Suppressor macrophage treated with lipopolysaccharide for 1 hour (primary cell): ENCODE measurements at places on chromosomes 2 and 18.

GRCh38 chr18:67001052-67001451, 397.2 kb upstream of the CDH19 start:
- DNase-seq: no peak

GRCh38 chr2:178404368-178404767, 46.6 kb downstream of the PRKRA start:
- DNase-seq: peak; percentile 50

DNA sequence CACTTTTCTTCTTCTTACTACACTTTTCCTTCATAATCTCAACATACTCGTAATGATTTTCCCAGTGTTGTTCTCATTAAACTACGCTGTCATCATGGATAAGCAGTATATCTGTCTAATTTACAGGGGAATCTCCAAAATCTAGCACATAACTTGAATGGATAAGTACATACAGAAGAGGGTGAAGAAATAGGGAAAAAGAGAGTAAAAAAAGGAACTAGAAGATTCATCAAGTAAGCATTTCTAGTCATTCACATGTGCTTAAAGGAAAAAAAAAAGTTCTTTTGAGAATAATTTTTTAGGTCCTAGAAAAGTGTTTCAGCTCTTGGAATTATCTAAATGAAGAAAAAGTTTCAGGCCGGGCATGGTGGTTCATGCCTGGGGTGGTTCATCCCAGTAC, 51.6 kb downstream of the SRBD1 start:
- peak; percentile 68 for DNase-seq

DNA sequence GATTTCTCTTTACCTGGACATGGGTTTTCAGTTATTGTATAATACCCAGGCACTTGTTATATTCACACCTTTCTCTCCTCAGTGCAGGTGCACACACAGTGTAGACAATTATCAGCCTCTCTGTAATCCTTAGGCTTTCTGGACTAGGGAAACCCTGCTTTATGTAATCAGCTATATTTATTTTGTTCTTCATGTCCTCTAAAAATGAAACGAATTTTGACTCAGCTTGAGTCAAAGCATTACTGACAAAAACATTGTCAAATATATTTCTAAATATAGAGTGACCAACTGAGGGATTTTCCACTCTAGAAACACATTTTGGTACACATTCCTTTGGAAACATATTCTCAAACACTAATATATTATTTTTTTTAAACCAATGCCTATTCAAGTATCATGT, 144.8 kb upstream of the GULP1 start:
- no peak for DNase-seq

DNA sequence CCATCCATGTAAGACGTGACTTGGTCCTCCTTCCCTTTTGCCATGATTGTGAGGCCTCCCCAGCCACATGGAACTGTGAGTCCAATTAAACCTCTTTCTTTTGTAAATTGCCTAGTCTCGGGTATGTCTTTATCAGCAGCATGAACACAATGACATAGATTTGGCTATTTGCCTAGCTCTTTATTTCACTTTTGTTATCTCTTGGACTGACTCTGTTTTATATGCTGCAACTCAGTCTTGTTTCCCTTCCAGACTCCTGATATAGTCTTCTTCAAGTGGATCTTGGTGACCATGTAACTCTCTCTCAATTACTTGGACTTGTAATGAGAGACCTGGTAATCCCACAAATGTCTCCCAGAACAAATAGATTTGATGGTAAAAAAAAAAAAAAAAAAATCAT, 627.6 kb downstream of the CCDC85A start:
- no peak for DNase-seq

GRCh38 chr2:69180227-69180626, 167.2 kb downstream of the ANTXR1 start:
- DNase-seq: no peak

DNA sequence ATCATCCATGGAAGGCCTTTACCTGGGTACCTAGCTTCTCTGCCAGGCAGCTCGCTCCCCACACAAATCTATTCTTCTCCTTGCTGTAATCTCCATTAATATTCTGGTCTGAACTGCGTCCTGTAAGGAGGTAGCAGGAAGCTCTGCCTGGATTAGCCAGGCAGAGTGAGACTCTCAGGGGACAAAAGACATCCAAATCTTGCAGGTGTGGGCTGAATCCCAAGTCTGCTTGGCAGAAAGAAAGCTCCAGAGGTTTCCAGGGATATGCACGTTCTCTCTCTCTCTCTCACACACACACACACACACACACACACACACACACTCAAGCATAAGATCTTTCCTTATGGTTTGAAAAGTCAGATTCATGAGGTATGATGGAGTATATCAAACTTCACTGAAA, 66.5 kb downstream of the THNSL2 start:
- no peak for DNase-seq

- DNase-seq: peak; percentile 5
Observed at GRCh38 chr2:29749843-29750242, 171.5 kb downstream of the ALK start.

- DNase-seq: no peak
Observed at GRCh38 chr2:223270548-223270947, 218.6 kb downstream of the KCNE4 start.
